AG04449 (cell line): ENCODE measurements at places on chromosomes 2 and 18.

GRCh38 chr2:47704287-47704686, 78.7 kb upstream of the MSH6 start:
- no peak for DNase-seq

DNA sequence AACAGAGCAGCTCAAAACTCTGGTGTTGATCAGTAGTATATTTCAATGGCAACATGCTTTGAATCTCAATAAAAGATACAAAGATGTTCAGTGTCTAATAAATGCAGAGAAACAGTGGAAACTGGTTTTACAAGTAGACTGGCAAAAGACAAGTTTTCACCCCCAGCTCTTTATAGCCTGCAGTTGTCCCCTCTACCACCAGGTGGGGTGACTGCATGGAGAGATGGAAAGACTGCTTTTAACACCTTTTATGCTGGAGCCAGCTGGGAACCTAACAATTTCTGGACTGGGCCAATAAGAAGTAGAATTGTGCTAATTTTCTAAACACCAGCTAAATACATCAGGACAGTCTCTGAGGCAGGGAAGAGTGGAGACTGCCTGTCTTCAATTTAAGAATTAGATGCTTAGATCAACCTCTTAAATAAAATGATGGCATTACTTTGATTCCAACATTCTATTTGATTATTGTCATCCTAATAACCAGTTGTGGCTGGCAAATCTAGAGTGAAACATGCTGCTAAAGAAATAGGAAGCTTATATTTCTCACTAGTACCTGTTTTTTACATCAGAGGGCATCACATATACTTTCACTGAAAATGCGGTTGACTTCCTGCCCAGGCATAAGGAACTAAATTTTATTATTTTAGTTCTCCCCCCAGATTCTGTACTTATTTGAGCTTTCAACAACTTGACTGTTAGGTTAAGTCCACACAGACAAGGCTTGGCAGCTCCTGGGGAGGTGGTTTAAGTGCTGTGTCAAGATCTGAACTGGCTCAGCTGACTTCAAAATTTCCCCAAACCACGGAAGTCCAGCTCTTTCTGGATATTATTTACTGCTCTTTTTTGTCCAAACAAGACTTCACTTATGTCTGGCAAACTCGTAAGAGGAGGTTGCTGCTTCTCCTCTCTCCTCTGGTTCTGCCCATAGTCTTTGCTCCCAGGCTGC, 140.5 kb downstream of the TPGS2 start:
- DNase-seq: no peak

- no peak for DNase-seq
These were observed 145.0 kb downstream of the SRBD1 start for GRCh38 chr2:45466053-45466452.

DNA sequence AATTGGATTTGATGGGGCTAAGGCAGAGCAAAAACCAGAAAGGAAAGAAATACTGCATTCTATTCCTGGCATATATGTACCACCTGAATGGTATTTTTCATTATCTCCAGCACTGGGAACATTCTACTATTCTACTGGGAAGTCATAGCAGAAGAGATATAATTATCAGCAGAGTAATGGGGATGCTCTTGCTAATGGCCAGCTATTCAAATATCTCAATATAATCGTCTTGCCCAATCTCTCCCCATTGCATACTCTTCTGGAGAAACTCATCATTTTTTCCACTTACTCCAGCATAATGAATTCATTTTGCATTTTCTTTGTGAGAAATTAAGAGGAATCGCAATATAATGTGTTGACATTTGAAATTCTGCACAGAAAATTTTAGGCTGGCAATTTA, 1794.7 kb upstream of the PIK3C3 start:
- DNase-seq: no peak

GRCh38 chr2:186486651-186487647, 889 bp downstream of the ZC3H15 start:
- peak; percentile 10 for DNase-seq

DNA sequence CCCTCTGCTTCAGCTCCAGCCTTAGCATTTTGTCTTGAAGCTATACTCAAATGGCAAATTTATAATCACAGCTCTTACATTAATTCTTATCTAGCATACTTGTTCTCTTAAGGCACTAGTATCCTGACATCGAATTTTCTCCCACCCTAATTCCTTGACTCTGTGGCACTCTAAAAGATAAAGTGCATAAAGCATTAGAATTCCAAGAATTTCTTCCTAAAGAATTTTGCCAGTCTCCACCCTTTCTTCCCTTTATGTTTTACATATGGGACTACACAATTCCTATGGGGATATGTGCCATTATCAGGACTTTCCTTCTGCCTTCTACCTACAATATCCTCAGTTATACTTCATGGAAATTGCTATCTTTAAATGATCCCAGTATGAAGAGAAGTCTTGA, 560.3 kb downstream of the ARHGAP15 start:
- DNase-seq: no peak

DNA sequence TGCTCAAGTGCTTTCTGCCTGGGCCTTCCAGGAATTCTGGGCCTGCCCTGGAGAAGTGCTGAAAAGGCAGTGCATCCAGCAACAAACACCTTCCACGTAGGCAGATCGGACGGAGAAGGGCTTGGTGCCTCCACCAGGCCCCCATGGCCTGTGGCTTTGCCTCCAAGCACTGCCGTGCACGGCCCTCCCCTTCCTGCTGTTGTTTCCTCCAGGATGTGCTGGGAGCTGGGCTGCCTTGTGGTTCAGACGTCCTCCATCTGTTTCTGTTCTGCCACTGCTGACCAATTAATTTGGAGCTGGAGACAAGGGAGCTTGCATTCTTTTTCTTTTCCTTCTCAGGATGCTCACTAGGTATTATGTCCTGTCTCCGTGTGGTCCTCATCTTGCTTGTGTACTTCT, 197.0 kb downstream of the HRH4 start:
- no peak for DNase-seq

DNA sequence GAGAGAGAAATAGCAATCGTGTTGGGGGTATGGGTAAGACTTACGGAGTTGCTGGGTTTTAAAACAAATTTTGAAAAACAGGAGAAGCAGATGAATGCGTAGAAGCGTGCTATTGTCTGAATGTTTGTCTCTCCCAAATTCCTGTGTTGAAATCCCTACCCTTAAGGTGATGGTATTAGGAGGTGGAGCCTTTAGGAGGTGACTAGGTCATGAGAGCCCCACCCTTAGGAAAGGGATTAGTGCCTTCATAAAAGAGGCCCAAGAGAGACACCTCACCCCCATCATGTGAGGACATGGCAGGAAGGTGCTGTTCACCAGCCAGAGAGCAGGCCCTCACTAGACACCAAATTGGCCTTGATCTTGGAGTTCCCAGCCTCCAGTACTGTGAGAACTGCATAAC, 40.7 kb upstream of the FZD7 start:
- no peak for DNase-seq

DNA sequence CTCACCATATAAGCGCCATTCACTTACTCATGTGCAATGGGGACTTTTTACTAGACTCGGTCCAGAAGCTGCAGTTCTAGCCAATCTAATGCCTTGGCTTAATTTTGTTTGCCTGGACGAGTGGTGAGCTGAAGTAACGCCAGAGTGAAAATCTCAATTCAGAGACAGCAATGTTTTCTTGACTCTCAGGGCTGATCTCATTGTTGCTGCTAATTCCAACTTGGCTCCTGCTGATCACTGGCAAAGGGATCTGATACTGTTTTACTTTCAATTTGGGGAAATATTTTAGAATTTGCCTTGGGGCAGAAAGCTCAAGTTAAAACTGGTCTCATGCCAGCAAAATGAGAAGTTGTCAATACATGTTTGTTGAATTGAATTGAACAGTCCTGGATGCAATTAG, 906.6 kb upstream of the CDH2 start:
- no peak for DNase-seq

- no peak for DNase-seq
These were observed 75.1 kb downstream of the CTAGE1 start for GRCh38 chr18:22342625-22343024.

DNA sequence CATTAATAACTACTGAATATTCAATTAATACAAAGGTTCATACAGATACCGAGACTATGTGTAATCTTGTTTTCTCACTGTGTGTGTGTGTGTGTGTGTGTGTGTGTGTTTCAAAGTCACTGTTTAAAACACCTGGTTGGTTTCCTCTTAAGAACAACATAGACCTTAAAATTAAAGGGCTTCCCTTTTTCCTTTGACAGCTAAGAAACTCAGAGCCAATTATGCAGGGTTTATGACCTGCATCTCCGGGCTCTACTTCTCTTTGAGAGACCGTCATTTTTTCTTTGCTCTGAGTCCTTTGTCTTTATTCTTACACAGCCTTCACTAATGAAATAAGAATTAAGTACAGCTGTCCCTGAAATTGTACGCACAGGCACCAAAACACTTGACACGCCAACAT, 145.6 kb downstream of the HDAC4 start:
- no peak for DNase-seq
